Pons (tissue), 1 donor: ENCODE measurements at places on chromosomes 11 and 22.

- DNase-seq, result peak; percentile 74
Measured at GRCh38 chr11:111765984-111766833, at the start of gene PPP2R1B. TSS of gene PPP2R1B (minus strand) at chr11:111766389. CDS start at chr11:111766361, 28 bp downstream.

GRCh38 chr11:86408845-86409244, 34.2 kb downstream of the CCDC81 start:
- no peak for DNase-seq

DNA sequence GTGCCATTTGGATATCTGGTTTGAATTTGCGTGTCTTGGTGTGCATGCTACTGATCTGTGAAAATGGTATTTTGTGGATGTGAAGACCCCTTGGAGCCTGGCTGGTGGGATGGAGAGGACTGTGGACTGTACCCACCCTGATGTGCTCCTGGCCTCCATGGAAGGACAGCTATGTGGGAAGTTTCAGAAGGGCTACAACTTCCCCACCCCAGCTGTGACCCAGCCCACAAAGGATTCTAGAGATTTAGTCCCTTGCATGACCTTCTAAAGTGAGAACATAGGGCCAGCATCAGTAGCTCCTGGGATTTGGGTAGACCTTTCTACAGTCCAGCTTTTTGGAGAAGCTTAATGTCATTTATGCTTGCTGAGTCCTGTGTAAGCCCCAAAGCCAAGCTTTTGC, 173.4 kb downstream of the BCR start:
- DNase-seq, result no peak

DNA sequence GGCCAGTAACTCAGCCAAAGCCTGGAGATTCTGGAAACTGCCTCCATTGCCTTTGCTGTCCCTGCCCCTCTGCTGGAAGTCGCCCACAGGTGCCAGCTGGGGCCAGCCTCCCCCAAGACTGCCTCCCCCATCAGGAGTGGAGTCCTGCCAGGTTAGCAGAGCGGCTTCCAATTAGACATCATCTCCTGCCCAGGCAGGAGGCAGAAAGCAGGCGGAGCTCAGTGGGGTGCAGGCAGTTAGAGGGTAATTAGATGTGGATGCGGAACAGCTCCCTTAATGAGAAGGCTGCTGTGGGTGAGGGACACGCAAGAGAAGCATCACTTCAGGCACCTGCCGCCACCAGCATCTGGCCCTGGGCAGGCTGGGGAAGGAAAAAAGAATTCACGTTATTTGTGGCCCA, 90.9 kb upstream of the TP53I11 start:
- no peak for DNase-seq

DNA sequence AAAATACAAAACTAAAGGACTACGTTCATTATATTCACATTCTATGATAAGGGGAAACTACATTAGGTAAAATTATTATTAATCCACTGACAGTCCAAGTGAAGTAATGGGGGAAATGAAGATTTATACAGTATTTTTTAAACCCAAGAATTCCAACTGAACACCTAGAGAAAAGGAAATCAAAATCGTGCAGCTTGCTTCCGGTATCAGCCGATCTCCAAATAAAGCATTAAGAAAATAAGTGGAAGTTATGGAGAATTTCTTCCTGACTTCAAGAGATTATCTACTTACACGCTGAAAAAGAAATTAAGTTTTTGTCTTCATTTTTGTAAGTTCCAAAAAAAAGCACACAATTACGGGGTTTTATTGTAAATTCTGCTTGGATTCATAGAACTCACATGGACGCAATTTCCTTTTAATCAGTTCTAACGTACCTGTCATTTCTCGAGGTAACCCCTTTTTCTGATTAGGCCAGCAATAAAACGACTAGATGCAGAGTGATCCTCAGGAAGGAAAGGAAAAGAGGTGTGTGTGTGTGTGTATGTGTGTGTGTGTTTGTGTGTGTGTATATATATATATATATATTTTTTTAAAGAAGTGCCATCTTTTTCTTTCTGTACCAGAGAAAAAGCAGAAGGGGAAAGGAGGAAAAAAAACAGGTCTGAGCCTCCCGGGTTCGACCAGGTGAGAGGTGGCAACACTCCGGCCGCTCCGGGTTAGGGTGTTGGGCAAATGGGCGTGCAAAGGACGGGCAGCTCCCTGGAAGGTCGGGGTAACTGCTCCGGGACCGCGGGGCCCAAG, 1.1 kb downstream of the ZBTB44 start:
- peak; percentile 29 for DNase-seq

GRCh38 chr11:665062-665703, 28.1 kb downstream of the DRD4 start:
- no peak for DNase-seq

- no peak for DNase-seq
Measured at GRCh38 chr11:58801974-58802545, 42.4 kb downstream of the GLYATL2 start.

DNA sequence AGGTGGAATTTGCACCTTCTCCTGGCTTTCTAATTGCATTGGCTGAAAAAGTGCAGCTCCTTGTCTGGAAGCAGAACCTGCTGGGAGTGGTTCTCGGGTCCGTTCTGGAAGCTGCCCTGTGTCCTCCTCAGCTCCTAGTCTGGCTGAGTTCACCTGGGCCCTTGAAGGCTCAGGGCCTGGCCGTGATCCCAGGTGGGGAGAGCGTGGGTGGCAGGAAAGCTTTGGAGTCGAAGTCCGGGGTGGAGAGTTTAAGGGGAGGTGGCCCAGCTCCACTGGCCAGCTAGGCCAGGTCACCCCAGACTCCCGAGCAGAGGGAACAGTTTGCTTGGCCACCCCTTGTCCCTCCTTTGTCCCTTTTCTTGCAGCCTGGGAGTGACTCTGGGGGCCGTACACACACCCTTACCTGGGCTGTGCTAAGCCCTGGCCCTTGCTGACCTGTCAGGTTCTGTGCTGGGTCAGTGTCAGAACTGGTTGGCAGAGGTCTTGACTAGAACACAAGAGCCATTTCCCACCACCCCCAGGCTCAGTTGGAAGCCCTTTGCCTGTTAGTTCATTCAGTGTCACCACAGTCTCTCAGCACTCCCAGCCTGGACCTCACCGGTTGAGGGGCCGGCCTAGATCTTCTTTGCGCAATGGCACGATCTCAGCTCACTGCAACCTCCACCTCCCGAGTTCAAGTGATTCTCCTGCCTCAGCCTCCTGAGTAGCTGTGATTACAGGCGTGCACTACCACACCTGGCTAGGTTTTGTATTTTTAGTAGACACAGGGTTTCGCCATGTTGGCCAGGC, 37.3 kb downstream of the LRP5 start:
- no peak for DNase-seq

DNA sequence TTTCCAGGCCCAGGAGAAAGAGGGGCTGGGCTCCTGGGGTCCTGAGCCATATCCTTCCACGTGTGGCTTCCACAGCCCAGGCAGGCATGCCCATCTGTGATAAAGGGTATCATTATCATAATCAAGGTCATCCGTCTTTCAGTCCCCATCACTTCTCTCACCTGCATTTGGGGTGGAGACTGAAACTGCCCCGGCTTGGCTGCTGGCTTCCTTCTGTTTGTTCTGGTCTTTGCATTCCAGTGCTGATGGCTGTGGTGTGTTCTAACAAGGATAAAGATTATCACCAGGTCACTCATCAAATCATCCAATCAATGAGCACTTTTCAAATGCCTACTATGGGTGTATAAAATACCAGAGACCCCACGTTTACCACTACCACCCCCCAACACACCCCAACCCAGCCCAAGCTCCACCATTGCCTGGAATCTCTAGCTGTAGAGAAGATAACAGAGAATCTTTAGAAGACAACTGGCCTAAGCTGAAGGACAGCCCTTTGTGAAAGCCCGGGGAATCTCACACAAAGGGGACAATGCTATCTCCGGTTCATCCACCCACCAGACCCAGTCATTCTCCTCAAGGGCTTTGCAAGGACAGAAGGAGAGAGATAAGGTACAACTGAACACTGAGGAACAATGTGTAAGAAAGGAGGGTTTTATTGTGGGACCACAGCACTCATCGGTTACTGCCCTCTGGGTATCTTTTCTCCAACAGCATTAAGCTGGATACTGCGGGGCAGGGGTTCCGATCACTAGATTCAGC, 54.9 kb downstream of the AHNAK start:
- no peak for DNase-seq

DNA sequence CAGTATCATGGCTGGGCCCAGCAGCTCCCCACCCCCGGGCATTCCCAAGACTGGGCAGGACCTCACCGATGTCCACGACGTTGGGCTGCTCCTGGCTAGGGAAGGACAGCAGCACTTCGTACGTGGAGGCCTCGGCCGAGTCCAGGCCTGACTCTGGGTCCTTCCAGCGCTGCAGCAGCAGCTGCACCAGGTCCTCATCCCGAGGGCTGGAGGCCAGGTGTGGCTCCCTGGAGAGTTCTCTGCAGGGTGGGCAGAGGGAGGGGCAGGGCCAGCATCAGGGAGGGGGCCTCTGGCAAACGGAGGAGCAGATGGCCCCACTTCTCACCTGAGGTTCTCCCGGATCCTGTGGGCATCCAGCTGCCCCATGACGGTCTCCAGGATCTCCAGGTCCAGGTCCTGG, 341 bp downstream of the NAALADL1 start:
- DNase-seq, result no peak

GRCh38 chr22:37021710-37022482, 2.4 kb downstream of the MPST start:
- peak; percentile 57 for DNase-seq

- no peak for DNase-seq
Measured at GRCh38 chr11:82969811-82970210, 68.3 kb downstream of the DDIAS start.

DNA sequence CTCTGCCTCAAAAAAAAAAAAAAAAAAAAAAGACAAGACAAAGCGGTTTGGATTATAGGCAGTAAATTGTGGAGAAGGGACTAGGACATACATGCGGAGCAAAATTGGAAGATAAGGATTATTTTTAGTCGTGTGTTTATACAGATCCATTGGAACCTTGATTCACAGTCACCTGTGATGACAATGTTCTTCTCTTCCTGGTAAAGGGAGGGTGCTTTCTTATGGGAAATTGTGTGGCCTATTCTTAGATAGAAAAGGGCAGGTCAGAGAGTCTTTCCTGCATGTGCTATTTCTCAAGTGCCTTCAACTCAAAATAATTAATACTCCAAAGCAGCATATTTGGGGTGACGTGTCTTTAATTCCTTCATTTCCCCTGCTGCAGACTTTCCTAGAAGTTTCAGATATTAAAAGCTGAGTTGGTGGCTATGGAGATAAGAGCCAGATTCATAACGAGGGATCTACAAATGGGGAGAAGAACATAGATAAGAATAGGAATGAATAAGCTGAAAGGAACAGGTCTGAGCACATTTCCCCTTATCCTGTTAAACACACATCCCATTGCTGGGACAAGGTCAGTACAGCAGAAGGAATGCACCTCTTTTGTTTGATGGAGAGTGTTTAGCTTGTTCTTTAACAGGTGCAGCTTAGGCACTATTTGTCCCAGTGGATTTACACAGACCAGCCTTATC, 22.5 kb downstream of the GSTT2B start:
- no peak for DNase-seq

GRCh38 chr22:35409783-35410662, 10.1 kb downstream of the MCM5 start:
- DNase-seq, result peak; percentile 85

GRCh38 chr11:44104481-44105294, 9.2 kb downstream of the EXT2 start:
- no peak for DNase-seq

- DNase-seq, result no peak
Measured at GRCh38 chr11:57513452-57513795, 2.1 kb downstream of the SLC43A1 start.

DNA sequence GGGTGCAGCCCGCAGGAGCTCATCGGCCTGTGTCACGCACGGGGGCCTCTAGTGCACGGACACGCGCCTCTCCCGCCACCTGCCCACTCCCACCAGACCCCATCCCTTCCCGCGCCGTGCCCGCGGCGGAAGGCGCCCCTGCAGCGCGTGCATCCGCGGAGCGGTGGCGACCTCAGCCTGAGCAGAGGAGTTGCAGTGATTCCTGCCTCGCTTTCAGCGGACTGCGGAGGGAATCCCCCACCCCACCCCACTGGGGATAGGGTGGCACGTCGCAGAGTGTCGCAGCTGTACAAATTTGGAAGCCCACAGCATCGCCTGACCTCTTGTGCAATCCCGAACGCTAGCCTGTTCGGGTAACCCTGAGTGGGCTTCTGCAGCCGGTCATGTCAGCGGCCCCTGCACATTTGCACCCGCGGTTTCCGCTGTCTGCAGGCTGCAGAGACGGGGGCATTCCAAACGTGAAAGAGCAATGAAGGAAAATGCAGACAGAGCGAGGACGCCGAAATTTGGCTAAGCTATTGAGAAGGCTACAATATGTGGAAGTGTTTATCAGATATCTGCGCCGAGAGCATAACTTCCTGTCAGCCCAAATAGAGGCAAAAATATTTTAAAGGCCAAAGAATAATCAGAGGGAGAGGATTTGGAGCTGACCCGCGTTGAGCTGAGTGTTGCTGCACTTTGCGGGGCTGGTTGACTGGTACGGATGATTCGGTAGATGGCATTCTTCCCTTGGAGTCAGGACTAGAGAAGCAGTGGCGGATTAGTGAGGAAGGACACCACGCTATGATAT, 617 bp upstream of the ARHGAP20 start:
- peak; percentile 74 for DNase-seq

DNA sequence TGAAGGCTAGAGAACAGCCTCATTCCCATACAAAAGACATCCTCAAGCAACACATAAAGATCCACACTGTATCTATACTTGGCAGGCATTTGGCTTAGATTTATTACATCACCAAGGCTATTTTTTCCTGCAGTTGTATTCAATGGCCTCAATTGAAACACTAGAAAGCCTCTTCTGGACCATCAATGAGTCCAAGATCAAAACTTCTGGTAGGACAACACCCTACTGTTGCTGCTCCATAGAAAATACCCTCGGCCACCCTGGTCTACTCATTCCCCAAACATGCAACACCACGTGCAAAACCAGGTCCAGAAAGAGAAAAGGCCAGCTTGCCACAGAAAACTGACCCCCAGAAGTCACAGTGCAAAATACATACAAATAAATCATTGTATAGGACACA, 56.9 kb upstream of the CADM1 start:
- DNase-seq, result peak; percentile 22

GRCh38 chr22:40030758-40031095, 36.0 kb downstream of the FAM83F start:
- no peak for DNase-seq

DNA sequence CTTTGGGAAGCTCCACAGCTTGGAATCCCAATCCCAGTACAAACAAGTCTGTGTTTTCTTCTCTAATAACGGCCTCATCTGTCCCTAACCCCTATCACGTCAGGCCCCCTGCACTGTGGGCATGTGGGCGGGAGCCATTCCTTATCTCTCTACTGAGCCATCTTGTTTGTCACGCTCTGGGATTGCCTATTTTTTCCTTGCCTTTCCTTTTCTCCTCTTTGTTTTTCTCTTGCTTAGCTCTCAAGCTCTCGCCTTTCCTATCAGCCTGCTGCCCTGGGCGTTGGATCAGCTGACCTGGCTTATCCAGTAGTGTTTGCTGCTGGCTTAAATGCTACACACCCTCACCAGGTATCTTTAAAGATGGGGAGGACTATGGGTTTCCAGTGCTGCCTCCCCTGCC, 35.8 kb downstream of the ARHGAP1 start:
- no peak for DNase-seq

DNA sequence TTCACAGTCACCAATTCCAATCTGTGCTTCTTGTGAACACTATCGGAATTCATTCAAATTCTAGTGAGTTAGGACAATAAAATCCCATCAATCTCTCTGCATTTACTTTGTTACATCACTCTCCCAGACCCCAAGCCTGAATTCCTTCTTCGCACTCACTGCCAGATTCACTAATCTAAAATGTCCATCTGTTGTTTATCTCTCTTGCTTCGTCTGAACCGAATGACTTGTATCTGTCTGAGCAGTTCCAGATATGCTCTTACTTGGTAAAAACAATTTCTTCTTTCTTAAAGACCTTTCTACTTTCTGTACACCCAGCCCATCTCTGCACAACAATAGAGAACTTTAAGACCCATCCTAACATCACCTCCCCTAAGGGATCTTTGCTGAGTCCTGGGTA, 7.0 kb downstream of the MMP10 start:
- no peak for DNase-seq
